T-helper 1 cell (primary cell): ENCODE measurements at places on chromosomes 5 and 9.

GRCh38 chr5:180837478-180837877 is 23.6 kb downstream of the ZFP62 start:
- DNase-seq = no peak

DNA sequence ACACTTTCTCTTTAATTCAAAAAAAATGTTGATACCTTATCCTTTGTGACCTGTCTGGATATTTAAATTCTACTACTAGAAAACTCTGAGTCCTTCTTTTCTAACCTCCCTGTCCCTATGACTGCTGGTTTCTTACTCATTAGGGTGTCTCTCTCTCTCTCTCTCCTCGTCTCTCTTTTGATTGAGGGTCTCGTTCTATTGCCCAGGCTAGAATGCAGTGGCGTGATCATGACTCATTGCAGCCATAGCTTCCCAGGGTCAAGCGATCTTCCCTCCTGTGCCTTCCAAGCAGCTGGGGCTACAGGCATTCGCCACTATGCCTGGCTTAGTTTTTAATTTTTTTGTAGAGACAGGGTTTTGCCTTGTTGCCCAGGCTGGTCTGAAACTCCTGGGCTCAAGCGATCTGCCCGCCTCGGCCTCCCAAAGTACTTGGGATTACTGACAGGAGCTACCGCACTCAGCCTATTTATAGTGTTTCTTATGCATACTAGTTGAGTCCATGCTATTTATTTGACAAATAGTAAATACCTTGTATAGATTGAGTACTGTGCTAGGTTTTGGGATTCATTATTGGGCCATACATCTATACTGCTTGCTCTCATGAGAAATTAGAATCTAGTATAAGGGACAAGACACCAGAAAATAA is 61.9 kb downstream of the NSD1 start:
- DNase-seq = no peak

GRCh38 chr5:127834554-127834953 is 131.4 kb downstream of the CCDC192 start:
- DNase-seq = no peak

GRCh38 chr5:172281346-172281745 is 2.2 kb downstream of the UBTD2 start:
- DNase-seq = no peak
